GOT3 (cell line): ENCODE measurements at places on chromosomes 7 and 10.

DNA sequence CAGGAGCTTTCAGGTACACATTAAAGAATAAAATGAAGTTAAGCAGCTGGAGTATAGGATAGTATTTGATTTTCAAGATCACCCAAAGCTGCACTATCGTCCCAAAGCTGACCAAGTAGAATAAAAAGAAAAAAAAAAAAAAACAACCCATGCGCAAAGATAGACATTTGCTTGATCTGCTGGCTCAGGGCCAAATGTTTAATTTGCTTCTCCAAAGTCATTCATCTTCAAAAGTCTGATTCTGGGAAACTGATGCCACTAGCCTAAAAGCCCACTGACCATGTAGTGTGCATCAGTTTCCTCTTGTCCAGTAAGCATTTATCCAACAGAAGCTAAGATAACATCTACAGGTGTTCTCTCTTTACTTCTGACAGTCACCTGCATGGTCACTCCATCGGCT is 14.5 kb downstream of the MEST start:
- DNase-seq = no peak

- no peak for DNase-seq
Observed at GRCh38 chr10:113044016-113044755, 94.1 kb downstream of the TCF7L2 start.

- no peak for DNase-seq
Observed at GRCh38 chr10:126402721-126403695, 14.7 kb upstream of the ADAM12 start.

GRCh38 chr10:3500408-3500856 is 284.6 kb downstream of the KLF6 start:
- no peak for DNase-seq

GRCh38 chr7:43114458-43114780 is 2.0 kb downstream of the HECW1 start:
- DNase-seq = no peak

GRCh38 chr7:32250471-32251260 is 180.5 kb upstream of the PDE1C start:
- no peak for DNase-seq

- DNase-seq = no peak
Observed at GRCh38 chr10:805620-806305, 116.3 kb upstream of the DIP2C start.

GRCh38 chr10:131178521-131179331 is 132.8 kb downstream of the TCERG1L start:
- DNase-seq = no peak

DNA sequence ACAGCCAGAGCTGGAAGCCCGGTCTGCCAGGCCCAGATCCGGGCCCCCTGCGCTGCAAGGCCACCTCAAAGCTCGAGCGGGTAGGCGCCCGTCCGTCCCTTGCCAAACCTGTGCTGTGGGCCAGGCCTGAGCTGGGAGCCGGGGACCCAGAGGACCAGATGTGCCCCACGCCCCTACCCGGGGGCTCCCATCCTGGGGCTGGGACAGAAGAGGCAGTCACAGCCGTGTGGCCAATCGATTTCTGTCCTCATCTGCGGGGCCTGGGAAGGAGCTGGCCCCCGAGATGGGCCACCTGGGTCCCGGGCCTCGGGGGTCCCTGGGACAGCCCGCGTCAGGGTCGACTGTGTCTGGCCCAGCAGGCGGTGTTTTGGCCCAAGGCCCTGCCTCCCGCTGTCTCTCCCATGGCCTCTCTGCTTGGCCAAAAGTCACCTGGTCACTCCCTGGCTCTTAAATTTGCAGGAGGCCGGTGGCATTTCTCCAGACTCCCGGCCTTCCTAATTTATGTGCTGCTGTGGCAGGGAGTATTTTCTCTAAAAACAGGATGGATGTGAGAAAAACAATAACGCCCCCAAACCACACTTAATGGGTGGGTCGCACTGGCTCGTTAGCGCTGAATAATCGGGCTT is 63.8 kb downstream of the UNCX start:
- no peak for DNase-seq
